Hippocampal formation (tissue), 2 donors: ENCODE measurements at places on chromosomes 5 and 9.

DNA sequence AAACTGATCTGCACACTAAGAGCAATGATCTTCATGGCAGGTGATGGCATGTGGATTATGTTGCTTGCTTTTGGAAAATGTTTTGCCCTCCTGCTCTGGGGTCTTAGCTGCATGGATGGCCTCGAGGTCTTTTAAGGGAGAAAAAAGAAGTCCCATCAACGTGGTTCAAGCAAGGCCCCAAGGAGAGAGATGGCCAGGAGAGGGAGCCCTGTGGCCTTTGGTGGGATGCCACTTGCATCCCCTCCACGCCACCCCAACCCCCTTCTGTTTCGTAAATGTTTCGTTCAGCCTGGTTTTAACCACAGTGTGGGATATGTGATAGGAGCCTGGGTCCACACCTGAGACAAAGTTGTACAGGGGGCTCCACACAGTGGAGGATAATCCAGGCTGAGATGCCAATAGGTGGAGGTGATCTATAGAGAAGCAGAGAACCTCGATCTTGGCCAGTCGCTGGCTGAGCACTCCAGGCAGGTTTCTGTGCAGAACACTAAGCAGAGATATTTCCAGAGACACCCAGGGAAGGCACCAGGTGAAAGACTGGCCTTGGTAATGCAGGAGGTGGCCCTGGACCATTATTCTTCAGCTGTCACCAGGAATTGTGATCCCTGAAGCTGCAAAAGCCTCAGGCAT lies 25.8 kb upstream of the FRRS1L start:
- no peak for DNase-seq

DNA sequence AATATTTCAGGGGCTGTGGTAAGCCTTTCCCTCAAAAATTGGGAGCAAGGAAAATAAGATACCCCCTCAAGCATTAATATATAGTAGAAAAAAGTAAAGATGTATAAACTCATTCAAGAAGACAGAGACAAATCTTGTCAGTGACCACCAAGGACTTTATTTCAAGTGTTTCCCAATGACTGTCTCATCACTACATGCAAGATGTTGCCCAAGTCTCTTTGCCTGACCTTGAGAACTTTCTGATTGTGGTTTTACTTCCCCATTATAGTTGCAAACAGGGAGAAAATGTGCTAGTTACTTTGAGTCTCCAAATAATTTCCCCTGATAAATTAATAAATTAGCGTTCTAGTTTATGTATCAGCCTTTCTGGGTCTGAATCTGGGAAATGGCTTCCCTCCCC lies 4.0 kb upstream of the SLC46A2 start:
- no peak for DNase-seq

DNA sequence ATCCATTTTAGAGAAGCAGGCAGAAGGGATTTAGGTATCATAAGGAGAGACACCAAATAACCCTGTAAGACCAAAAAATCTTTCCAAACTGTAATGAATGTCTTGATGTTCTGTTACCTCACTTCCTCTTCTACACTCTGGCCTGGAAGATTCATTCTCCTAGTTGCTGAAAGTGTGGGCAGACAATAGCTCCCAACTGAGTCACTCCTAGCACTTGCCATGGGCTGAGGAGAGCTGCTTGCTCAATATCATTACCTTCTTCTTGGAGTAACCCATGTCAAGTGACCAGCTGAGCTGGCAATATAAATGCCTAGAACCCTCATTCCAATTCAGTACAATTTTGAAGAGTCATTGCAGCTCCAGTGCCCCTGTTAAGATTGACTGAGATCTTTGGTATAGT lies 1985.5 kb upstream of the CDH6 start:
- DNase-seq = no peak

DNA sequence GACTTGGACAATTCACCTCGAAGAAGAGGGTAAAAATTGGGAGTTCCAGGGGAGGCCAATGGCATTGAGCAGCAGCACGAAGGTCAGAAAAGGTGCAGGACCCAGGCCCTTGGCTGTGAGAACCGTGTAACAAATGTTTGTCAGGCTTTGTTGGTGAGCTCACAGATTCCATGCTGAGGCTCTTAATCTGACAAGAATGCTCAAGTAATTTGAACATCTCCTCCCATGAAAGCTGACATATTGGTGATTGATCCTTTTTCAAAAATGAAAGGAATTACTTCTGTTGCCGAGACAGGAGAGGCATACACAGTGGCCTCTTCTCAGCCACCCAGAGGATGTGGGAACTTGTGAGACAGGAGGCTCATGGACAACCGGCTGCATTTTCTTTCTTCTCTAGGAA lies 11.6 kb downstream of the RAI14 start:
- DNase-seq = no peak

GRCh38 chr5:95988094-95988493 lies 26.4 kb upstream of the ELL2 start:
- no peak for DNase-seq

- DNase-seq = no peak
These were observed 10.6 kb downstream of the SPOCK1 start for GRCh38 chr5:137488516-137488915.

GRCh38 chr5:68515514-68515913 lies 300.0 kb downstream of the PIK3R1 start:
- DNase-seq = no peak

- DNase-seq = no peak
These were observed 338 bp downstream of the ABHD17B start for GRCh38 chr9:71910650-71911060.

- no peak for DNase-seq
These were observed 44.0 kb upstream of the GLRX start for GRCh38 chr5:95866435-95867040.

DNA sequence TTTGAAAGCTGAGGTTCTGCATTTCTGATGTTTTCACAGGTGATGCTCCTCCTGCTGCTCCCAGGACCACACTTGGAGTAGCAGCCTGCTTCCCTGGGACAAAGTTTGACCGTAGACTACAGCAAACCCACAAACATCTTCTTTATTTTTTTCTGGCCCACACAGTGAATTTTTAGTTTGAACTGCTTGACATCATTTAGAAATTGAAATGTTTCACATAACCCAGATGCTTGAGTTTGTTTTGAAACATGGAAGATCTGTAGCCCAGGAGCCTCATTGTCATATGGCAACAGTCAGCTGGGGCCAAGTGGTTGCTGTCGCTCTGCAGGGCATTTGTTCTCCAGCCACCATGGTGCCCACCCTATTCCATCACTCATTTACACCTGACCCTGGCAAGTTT lies 8.4 kb downstream of the SH3TC2 start:
- DNase-seq = no peak

DNA sequence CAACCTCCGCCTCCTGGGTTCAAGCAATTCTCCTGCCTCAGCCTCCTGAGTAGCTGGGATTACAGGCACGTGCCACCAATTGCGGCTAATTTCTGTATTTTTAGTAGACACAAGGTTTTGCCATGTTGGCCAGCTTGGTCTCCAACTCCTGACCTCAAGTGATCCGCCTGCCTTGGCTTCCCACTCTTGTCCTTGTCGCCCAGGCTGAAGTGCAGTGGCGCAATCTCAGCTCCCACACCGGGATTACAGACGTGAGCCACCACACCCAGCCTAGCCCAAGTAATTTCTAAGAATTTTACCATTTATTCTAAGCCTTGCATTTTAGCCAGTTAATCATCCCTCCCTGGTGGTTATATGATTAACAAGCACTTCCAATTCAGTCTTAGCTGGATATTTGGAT lies 11.0 kb downstream of the NAIP start:
- no peak for DNase-seq

DNA sequence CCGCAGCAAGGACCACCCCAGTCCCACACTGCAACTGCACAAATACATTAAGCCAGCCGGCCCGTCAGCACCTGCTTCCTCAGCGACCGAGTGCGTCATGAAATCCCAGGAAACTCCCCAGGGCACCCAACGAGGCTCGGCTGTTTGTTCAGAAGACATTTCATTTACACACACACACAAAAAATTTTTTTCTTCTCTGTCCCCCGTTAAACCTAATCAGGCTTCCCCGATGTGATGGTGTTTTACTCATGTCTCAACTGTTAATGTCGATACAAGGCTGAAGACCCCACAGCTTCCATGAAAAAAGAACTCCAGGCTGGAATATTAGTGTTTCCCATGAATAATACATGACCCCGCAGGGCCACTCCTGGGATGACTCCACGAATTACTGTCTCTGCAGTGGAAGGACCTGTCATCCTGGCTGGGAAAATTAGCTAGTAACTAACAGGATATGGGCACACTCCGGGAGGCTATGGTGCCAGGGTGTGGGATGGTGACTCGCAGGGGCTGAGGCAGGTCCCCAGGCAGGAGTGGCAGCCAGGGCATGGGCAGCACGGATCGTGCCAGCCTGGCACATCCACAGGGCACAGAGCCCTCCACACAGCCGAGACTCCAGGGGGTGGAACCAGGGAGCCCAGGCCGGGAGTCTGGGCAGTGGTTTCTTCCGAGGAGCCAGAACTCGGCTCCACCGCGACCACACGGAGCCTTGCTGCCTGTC lies 102.4 kb downstream of the VAV2 start:
- DNase-seq = no peak

DNA sequence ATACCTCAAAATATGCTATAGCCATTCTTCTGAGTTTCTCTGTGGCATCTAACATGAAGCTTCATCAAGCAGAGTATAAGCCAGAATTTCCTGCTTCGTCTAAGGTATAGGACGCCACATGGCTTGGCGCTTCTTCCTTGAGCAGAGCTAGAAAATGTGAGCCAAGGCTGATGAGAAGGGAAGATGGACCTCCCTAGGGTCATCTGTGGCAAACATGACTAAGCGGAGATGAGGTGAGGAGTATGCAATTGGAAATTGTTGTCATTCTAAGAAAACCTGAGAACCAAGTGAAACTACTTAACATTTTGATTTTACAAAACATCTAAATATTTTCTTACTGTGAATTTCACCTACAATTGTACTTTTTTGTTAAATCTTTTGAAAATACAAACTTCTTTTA lies 466.5 kb downstream of the PSAT1 start:
- DNase-seq = no peak

GRCh38 chr5:39225405-39226099 lies 6.2 kb upstream of the FYB1 start:
- no peak for DNase-seq

- no peak for DNase-seq
These were observed 196.2 kb downstream of the FRMD3 start for GRCh38 chr9:83342006-83342405.

GRCh38 chr9:114742947-114743346 lies 61.0 kb upstream of the TEX48 start:
- DNase-seq = no peak

- DNase-seq = no peak
These were observed 339.4 kb downstream of the EFNA5 start for GRCh38 chr5:107331312-107331711.

GRCh38 chr5:64644831-64645230 lies 45.5 kb upstream of the SHISAL2B start:
- DNase-seq = no peak

DNA sequence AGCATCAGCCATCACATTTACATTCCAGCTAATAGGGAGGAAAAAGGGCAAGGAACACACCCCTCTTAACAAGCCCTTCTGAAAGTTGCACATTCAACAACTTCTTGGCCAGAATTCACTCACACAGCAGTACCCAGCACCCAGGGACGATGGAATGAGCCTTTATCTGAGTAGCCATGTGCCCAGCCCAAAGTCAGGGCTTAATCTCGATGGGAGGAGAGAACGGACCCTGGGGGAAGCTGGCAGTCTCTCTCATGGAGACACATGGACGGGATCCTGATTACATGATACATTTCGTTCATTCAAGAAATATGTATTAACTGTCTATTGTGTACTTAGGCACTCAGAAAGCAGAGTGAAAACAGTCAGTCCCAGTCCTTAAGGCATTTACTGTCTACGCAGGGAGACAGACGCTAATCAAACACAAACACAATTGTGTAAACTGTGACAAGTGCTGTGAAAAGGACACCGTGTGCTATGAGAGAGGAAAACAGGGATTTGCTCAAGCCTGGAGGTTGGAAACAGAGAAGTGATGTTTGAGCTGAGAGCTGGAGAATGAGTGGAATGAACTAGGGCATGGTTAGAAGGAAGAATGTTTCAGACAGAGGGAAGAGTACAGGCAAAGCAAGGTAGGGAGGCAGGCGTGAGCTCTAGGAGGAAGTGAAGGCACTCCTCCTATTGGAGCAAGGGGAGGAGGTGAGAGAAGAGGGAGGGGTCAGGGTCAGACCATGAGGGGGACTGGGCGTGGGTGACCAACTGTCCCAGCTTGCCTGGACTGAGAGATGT lies 7.4 kb downstream of the OTULINL start:
- no peak for DNase-seq

DNA sequence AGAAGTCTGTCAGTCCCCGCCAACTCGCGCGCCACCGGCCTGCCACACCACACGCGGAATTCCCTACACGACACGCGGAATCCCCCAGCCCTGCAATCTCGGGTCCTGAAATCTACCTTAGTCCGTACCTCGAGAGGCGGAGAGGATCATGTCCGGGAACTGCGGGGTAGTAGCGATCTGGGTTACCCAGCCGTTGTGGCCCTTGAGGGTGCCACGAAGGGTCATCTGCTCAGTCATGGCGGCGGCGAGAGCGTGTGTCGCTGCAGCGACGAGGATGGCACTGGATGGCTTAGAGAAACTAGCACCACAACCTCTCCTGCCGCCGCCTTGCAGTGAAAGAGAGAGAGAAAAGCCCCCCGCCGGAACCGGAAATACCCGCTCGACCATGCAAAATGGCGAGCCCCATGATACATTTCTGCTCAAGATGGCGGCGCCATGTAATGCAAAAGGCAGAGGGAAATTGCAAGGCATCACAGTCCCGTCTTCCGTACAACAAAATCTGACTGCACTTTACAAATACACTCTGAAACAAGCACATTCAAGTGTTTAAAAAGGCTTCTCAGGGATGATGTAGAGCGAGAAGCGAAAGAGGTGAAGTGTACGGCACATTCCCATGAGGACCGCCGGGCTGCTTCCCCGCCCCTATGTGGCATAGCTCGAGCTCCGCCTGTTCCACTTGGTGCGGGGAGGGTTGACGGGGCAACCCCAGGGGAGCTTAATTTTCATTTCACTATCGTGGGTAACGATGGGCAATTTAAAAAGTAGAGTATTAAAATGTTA lies at the start of gene RACK1:
RACK1 (minus strand) TSS at position 343 of the 780 bp plus-strand sequence; CDS start at position 237, 106 bp downstream.
- no peak for DNase-seq

- DNase-seq = no peak
These were observed 125.4 kb upstream of the BOD1 start for GRCh38 chr5:173741729-173742431.

- DNase-seq = no peak
These were observed 63.4 kb downstream of the CD180 start for GRCh38 chr5:67133217-67133616.

DNA sequence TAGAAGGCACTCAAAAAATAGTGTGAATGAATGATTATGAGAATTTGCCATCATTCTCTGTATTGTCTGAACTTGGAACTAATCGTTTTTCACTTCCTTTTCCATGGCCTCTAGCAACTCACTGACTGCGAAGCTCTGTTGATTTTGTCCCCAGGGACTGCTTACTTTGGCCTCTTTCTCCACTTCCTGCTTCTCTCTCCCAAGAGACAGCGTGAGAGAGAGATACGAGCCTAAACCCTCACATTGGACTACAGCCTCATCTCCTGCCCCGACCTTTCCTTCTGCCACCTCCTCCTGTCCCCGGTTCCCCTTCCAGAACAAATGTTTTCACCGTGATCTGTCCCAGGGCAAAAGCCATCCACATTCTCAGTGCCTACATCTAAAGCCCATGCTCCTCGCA lies 300.8 kb upstream of the PANK3 start:
- DNase-seq = no peak
